ENCODE measurements at places on chromosomes 1 and 21. TPM values are rescaled to one million over a fixed set of nuclear protein-coding genes. Genes with fewer than 3 reads are reported as not detected.

PIK3R3 gene
- 1.1 TPM for total RNA-seq

SPRR2B gene
- total RNA-seq = not detected

KRTAP19-3 gene
- not detected for total RNA-seq

GRHL3 gene
- 0.65 TPM for total RNA-seq
